ENCODE measurements at places on chromosomes 3 and 15. TPM values are rescaled to one million over a fixed set of nuclear protein-coding genes. Genes with fewer than 3 reads are reported as not detected.

FBXW12 gene
- not detected for total RNA-seq

DNA sequence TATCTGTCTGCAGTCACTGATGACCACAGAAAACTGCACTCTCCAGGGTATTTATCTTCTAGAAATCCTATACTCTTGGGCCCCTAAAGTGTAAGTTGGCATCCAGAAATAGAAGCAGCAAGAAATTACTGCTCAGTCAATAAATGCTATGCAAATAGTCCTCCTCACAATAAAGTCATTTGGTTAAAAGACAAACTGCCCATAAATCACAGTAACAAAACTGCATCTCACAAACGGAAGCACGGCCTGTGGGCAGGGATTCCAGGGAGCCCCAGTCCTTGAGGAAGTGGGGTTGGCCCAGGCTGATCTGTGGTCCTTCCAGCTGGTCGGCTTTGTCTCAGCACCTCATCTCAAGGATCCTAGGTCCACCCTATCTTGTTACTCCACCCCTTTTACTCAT is 29.7 kb upstream of the SPATA12 start:
- no peak for DNase-seq

CACNA2D2 gene
- 2.1 TPM for total RNA-seq

DNA sequence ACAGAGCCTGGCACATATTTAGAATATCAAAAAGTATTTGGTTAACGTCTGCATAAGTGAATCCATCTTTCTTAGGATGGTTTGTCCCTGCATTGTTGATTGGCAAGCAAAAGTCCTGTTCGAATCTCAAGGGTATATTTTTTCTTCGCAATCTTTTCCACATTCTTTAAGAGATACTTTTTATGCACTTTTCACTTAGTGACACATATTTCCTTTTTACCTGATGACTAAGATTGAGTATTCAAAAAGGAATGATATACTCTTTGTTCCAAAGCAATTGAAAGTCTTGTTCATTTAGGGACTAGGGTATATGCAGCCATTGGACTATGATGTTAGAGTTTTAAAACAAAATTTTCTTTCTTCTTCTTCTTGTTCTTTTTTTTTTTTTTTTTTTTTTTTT is 349.9 kb downstream of the NLGN1 start:
- DNase-seq = no peak

- no peak for DNase-seq
Observed at GRCh38 chr3:78762121-78762520, 1005.7 kb downstream of the ROBO1 start.

SERPINI2 gene
- 0.49 TPM for total RNA-seq

C15orf62 gene
- not detected for total RNA-seq

KNG1 gene
- 0.36 TPM for total RNA-seq

DNA sequence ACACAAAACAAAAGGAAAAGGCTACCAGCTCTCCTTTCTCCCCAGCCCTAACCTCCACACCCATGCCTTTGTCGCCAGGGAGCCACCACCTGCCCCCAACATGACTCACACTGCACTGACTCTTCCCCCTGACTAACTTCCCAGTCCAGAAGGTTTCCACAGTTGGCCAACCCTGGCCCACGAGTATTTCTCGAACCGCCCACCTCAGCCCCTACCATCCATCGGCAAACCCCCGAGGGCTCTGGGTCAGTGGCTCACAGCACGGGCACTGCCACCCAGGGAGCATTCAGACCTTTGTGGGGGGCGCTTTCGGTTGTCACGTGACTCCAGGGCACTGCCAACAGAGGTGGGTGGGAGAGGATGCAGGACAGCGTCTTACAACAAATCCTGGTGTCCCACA is 152.3 kb downstream of the LRRC28 start:
- no peak for DNase-seq

IL5RA gene
- total RNA-seq = not detected

DNA sequence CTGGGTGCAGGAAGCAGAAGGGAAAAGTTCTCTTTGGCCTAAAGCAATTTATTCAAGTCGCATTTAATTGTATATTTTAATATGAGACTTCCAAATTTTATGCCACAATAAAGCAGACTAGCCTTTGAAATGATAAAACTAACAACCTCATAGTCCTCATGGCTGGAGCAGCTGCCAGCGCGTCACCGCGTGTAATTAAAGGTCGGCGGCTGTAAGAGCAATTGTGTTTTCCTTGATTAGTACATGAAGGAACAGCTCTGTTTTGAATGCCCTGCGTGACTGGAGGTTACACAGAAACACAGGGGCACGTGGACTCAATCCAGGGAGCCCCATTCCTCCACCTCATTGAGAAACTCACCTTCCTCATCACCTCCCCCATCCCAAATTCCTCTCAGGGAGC is 10.1 kb upstream of the LRRC15 start:
- no peak for DNase-seq

DNA sequence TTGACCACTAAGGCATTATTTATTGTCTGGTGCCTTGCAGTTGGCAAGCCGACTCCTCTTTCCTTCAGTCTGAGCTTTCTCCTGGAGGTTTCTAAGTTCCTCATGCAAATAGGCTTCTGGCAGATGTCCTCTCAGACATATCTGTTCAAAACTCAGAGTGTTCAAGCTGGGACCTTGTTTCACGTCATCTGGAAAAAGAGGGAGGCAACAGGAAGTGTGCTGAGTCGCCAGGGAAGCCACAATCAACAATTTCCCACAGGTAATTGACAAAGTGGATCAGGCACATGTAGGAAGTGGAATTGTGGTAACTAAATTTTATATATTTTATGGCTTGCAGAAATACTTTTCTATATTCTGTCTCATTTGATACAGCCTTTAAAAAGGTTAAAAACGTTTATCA is 14.6 kb downstream of the SCG5 start:
- no peak for DNase-seq

EXOSC7 gene
- total RNA-seq = 35.4 TPM

- no peak for DNase-seq
Observed at GRCh38 chr3:130820976-130821375, 72.9 kb upstream of the ATP2C1 start.

CAMK1 gene
- 14.4 TPM for total RNA-seq

CNTN4 gene
- total RNA-seq = 3.4 TPM

- no peak for DNase-seq
Observed at GRCh38 chr3:59580499-59580898, 530.7 kb upstream of the CFAP20DC start.

GRCh38 chr3:59326246-59327024 is 276.6 kb upstream of the CFAP20DC start:
- no peak for DNase-seq

CHST2 gene
- 1.6 TPM for total RNA-seq

PLSCR4 gene
- 9.6 TPM for total RNA-seq

POPDC2 gene
- total RNA-seq = 674 TPM

TMA7 gene
- 197 TPM for total RNA-seq

DNA sequence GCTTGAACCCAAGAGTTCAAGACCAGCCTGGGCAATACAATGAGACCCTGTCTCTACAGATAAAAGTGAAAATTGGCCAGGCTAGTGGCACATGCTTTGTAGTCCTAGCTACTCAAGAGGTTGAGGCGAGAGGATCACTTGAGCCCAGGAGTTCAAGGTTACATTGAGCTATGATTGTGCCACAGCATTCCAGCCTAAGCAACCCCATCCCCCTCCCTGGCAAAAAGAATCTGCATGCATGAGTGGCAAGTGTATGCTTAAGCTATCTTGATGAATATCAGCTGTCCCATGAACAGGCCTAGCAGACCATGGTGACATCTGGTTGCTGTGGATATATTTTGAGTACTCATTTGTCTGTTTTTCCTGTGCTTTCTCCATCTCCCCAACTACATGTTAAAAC is 4.7 kb downstream of the ATRIP start:
- no peak for DNase-seq

DNA sequence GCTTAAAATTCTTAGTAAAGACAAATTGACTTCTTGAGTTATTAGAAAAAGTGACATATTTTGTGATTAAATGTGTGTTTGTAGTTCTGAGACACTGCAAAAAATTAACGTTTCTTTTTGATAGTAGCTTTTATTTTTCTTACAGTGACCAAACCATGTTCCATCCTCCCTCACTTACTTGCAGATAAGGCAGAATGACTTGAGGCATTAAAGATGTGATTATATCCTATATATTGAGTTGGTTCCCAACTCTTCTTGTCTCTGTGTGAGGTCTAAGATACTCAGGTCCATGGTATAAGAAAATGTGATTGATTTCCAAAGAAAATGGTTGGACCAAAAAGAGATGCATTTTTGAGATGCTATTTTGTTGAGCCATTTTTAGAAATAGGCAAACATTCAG is 238.3 kb upstream of the NR2F2 start:
- DNase-seq = no peak

SCAANT1 gene
- total RNA-seq = not detected

MORF4L1 gene
- 399 TPM for total RNA-seq

GRCh38 chr3:78516937-78517336 is 1250.9 kb downstream of the ROBO1 start:
- no peak for DNase-seq

- DNase-seq = no peak
Observed at GRCh38 chr3:79056498-79056897, 711.3 kb downstream of the ROBO1 start.

DNA sequence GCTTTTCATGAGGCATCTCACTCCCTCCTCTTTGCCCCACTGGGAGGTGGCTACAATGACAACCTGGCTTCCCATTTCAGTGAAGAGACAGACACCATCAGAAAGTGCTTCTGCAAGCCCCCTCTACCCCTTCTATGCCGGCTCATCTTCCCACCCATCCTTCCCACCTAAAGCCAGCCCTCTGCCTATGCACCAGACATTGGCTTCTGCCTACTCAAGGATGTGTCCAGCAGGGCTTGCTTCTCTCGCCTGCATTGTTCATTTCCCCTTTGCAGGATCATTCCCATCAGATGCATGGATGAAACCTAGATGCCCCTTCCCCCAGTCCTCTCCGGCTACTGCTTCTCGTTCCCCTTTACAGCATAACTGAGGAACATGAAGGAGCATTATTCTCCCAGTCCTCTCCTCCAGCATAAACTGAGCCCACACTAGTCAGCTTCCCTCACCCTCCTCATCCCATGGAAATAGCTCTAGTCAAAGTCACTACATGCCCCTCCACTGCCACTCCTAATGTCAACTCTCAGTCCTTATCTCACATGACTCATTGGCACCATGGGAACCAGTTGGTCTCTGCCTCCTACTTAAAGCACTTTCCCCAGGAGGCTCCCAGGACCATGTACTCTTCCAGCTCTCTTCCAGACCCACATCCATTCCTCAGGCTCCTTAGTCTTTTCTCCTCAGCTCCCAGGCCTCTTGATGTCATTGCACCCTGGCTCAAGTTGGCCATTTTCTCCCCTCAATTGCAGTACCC is 47.9 kb downstream of the TM2D3 start:
- DNase-seq = no peak

Data from heart right ventricle (tissue), 16 donors.